ENCODE measurements at places on chromosomes 11 and 22. TPM values are rescaled to one million over a fixed set of nuclear protein-coding genes. Genes with fewer than 3 reads are reported as not detected.

DNA sequence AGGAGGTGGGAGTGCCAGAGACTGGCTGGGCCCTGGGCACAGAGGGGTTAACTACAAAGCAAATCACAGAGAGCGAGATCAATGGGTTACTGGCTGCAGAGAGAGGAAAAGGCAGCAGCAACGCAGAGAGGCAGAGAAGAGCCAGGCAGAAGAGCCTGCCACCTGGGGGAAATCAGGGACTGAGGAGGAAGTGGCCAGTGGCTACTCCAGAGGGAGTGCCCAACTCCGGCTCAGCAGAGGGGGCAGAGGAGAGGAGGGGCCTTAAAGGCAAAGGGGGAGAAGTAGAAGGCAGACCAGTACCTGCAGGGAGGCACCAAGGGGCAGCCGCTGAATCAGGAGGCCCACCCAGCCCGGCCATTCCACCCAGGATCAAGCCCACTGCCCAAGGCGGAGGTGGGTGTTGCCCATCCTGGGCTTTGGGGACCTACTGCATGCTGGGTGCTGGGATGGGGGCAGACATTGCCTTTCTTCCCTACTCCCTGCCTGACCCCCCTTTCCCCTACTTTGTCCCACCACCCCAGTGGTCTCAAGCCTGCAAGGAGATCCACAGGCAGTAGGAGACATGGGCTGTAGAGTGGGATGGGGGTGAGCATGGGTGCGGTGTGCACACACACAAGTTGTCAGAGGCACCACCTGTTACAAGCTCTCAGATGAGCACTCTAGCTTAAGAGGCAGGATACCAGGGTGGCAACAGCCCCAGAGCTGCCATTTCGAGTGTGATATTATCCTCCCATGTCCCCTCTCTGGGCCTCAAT lies 926 bp upstream of the GALR3 start:
- DNase-seq, result no peak

Gene SYCE3
- total RNA-seq, result not detected

Gene RTN4R
- total RNA-seq, result 32.3 TPM

Gene DEUP1
- total RNA-seq, result not detected

DNA sequence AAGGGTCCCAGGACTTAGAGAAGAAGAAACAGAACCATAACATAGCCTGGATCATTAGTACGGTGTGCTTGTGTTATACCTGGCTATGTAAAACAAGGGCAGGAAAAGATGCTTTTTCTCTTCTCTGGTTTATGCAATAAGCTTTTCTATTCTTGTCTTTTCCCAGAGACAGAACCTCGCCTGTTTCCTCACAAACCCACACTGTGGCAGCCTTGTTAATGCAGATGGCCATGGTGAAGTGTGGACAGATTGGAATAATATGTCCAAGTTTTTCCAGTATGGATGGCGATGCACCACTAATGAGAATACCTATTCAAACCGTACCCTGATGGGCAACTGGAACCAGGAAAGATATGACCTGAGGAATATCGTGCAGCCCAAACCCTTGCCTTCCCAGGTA lies 2.9 kb downstream of the CFAP68 start:
- DNase-seq, result no peak

Gene MAJIN
- not detected for total RNA-seq

Gene TMEM45B
- total RNA-seq, result 0.60 TPM

- peak; percentile 61 for DNase-seq
Measured at GRCh38 chr22:17121233-17122195, at the start of gene TMEM121B. Gene TMEM121B (minus strand): TSS chr22:17121360. CDS start chr22:17121127, 233 bp downstream.

Gene UBASH3B
- 18.0 TPM for total RNA-seq

DNA sequence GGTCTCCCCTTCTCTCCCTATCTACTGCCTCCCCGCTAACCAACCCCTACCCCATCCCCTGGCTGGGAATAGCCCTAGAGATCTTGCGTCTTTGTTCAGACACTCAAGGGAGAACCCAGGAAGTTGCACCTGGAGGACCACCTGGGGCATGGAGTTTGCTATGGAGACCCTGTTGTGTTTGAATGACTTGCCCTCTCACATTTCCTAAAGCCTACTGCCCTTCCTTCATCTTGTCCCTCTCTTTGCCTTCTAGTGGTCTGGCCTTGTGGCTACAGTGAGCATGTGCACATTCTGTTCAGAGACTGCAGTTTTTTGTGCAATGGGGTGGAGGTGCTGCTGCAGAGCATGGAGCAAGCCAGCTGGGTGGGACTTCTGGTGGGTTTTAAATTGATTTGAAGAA lies 42.5 kb downstream of the ZNRF3 start:
- DNase-seq, result no peak

DNA sequence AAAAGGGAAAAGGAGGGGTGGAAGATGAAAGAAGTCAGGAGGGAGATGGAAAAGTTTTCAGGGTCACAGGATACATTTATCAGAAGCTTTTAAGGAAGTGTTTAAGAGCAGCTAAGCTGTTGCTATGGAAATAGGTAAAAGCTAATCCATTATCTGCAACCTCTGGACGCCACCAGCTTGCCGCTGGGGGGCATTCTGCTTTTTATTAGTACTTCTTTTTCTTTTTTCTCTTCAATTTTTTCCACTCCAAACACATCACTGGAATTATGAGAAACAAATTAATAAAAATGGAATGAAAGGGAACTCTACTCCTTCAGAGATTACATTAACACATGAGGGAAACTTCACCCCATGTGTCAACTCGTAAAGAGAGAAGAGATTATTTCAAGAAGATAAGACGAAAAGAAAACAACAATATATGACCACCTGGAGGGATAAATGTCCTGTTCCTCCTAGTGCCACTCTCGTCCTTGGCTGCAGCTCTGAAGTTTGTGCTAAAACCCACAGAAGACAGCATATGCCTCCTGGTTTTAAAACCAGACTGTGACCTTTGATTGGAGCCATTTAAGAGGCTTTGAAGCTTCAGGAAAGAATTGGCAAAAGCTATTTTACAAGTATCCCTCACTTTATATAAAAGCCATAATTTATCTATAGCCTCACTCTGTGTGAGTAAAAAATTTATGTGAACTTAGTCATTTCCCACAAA lies 972.8 kb downstream of the OPCML start:
- no peak for DNase-seq

DNA sequence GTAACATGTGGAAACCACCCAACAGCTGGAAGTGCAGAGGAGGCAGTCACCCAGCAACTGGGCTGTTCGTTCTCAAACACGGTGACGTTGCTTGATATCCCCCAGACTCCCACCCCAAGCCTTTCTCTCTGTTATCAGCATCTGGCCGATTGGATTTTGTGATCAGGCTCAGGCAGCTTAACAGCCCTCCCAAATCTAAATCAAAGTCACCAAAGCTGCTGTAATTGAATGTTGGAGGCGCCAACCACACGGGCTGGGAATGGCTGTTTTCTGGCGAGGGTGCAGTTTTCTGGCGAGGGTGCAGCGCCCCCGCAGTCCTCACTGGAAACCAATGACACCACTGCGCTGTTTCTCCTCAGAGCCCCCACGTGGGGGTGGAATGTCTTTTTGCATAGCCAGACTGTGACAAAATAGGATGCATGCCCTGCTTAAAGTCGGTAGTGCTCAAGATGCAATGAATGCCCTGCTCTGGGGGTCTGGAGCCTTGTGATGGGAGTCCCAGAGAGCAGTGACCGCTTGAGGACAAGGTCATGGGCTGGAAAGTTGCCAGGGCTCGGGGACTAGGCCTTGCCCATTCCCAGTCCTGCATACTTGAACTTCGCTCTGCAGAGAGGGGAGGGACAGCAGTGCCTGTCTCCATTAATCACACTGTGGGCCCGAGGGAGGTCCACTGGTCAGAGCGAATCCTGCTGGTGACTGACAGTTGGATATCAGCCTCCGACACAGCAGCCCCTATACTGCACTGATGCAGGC lies 105.3 kb downstream of the MORC2 start:
- DNase-seq, result peak; percentile 56

DNA sequence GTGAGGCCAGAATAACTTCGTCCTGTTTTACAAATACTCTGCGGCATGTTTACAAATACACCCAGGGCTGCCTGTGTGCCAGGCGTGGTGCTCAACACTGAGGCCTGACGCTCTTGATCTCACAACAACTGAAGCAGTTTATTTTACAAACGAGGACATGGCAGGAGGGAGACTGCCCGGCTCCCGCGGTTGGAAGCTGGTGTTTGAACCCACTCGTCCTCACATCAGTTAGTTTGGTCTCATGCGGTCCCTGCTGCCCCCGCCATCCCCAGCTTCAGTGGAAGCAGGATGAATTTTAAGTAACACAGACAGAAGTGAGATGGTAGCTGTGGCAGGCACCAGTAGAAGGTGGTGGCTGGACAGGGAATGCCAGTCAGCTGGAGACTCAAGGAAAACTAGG lies 16.4 kb downstream of the KIAA0930 start:
- no peak for DNase-seq

DNA sequence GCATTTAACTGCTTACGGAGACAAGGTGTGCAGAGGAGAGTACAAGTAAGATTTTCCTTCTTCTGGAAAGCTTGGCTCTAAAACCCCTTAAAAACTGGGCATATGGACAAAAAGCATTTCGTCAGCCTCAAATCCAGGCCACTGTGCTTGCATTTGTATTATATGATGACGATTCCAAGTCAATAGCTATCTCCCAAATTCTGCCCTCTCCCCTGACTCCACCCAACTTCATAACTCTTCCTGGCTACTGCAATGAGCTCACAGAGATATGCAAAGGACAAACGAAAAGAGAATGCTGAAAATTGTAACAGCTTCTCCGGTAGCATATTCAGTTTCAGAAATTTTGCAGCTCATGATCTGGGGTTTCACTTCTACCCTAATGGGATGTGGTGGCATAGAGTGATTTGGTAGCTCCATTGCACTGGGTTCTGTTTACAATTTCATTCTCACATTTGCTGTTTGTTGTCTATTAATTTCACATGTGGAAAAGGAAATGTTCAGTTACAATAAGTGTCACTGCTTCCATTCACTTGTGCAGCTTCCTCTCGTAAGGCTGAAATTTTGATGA lies 45.6 kb upstream of the CHRM4 start:
- no peak for DNase-seq

Gene CRYAB
- 2,053 TPM for total RNA-seq

DNA sequence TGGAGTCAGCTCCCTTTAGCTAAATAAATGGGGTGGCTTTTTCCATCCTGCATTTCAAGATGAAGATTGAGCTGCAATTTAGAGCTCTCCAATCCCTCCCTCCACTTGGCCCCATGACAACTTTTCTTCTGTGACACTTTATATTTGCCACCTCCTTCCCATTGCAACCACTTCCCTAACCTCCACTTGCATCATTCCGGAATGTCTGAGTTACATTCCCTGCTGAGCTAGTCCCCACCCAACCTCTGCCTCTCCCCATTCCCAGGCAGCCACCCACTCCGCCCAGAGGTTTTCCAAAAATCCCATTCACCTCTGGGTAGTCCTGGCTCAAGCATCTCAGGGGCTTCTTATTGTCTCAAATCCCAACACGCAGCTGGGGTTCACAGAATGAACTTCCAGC lies 24.7 kb downstream of the PC start:
- no peak for DNase-seq

GRCh38 chr11:131832079-131832478 lies 461.7 kb downstream of the NTM start:
- no peak for DNase-seq

Gene GRK3
- 49.7 TPM for total RNA-seq

GRCh38 chr11:12287009-12287373 lies 90.4 kb upstream of the PARVA start:
- DNase-seq, result no peak

DNA sequence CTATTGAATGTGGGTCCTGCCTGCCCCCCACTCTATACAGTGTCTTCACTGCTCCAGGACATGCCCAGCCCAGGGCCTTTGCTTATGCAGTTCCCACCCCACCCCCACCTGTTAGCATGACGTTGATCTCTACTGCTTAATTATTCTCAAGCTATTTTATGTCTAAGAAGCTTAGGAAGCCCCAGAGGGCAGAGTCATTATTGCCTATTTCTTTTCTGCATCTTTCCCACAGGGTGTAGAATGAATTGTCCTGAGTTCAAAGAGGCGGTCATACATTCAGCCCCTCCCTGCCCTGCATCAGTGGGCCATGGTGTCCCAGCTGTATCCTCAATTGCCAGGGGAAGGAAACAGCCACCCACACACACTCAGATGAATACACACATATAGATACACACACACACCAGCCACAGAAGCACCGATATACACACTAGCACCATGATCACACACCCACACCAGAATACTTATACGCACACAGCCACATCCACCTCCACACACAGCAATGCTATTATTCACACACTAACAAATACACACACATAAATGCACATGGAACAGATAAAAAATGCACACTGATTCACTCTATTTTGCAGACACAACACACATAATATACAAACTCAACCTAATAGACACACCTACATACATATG lies 1.5 kb downstream of the PDE2A start:
- DNase-seq, result no peak

Gene MAPK8IP2
- total RNA-seq, result 202 TPM

DNA sequence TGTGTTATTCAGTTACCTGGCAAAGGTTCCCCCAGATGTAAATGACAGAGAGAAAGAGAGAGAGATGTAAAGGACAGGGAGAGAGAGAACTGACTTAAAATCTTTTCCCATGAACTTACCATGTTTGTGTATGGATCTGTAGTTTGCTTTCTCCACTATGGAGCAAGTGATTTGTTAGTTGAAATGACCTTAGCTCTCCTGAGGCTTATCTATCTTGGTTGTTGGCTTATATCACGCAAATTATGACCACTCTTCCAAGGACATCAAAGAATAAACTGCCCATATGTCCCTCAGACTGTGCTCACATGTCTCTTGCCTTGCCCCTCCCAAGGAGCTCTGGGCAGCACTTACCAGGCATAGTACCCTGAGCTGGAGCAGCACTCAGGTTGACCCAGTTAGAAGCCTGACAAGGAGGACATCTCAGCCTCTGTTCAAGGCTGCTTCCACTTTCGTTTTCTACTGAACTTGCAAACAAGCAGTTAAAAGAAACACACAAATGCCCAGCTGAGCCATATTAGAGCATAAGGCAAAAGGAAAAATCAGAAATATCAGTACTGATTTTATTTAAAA lies 95.3 kb upstream of the RCN1 start:
- DNase-seq, result no peak

Gene MLC1
- 133 TPM for total RNA-seq

- no peak for DNase-seq
Measured at GRCh38 chr11:77771135-77771534, 49.4 kb downstream of the RSF1 start.

DNA sequence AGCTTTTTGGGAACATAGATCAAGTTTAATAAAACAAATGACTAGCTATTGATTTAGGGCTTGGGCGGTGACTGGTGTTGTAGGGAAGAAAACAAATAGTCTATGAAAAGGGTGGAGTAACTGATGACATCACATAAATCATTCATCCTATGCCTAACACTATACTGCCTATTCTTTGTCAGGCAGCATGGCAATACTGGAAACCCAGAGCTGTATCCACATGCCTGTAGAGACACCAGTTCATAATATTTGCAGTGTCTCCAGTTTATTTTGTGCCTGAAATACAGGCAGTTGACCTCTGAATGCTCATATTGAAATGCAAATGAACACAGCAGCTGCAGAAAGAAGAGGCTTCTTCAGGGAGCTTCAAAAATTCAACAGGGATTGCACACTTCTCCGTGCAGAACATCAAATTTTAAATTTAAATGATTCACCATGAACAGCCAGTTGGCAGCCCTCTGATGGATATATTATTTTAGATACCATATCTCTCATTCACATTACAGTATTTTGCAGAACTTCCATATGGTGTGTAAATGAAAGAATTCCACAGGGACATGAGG lies 283.1 kb upstream of the CTSC start:
- DNase-seq, result no peak

- no peak for DNase-seq
Measured at GRCh38 chr11:12938590-12939247, 70.4 kb upstream of the RASSF10 start.
